GM18507 (cell line): ENCODE measurements at places on chromosomes 1 and 21.

DNA sequence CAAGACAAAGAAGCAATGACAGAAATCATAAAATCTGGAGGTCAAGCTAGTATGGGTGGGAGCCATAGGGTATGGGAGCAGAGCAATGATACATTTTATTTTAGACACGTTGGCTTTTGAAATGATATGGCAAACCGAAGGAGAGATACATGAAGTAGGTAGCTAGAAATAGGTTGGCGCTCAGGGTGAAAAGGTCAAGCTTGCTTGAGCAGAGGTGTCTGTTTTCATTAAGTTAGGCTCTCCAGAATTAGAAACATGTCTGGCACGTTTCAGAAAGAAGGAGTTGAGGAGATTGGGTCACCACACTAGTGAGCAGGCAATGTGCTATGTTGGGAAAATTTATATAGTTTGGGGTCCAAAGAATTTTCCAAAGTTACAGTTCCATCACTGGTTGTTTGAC, 151.4 kb downstream of the AMY1C start:
- DNase-seq, result no peak

- no peak for DNase-seq
Observed at GRCh38 chr21:41207401-41208375, 39.7 kb downstream of the BACE2 start.

GRCh38 chr1:224923726-224924125, 5.7 kb upstream of the DNAH14 start:
- no peak for DNase-seq

- no peak for DNase-seq
Observed at GRCh38 chr1:24113641-24114033, 1.7 kb upstream of the MYOM3 start.

- no peak for DNase-seq
Observed at GRCh38 chr1:193322211-193322610, 135.8 kb upstream of the B3GALT2 start.

- DNase-seq, result no peak
Observed at GRCh38 chr1:6118415-6118814, 61.7 kb downstream of the CHD5 start.

DNA sequence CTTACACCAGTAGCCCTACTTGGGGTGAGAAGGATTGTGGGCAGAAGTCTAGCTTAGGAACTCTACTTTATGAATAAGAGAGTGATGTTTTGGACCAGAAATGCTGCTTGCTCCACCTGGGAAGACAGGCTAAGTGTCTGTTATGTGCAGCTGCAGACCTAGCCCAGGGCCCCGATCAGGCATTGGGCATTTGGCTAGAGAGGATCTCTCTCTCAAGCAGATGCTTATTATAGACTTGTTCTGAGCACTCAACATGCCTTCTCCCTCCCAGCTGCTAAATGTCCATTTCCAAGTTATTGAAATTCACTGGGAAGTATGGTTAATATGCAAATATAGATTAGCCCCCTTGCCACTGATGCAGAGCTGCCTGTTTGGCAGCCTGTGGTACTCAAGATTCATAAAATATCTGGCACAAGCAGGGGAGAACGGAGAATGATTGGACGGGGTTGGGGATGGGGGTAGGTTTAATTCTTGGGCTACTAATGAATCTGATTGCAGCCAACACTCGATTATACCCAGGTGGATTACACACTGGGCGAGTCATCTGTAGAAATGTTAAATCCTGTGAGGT, 115.9 kb downstream of the KCND3 start:
- DNase-seq, result no peak

DNA sequence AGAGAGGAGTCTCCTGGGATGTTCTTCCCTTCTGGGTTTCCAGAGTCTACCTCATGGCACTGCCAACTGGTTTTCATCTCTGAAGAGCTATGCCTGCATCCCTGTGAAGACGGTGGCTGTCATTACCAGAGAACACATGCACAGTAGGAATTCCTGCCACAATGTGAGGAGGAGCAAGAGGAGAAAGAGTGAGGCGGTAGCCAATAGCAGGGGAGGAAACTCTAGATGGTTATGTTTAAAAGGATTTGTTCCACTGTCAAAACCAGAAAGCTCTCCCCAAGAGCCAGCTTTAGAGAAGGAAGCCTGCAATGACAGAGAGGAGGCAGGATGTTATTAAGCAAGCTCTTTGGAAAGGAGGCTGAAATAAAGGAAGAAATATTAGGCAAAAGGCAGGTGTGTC, 12.3 kb downstream of the LMX1A start:
- DNase-seq, result no peak

DNA sequence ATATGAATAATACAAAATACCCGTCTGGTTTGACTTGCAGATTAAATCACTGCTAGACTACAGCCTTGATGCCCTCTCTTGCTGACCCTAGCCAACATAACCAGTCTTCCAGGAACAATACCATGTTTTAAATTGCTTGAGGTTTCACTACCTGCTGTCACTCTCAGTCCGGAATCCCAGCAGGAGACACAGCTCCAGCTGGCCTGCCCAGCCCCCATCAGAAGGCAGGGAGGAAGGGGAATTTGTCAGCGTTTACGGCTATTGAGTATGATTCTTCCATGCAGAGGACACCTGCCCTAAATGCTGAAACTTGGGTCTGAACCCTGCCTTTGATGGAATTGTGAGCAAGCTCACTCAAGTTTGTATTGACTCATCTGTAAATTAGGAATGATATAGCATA, 33.0 kb downstream of the ZNF496 start:
- no peak for DNase-seq

GRCh38 chr1:38670544-38671122, 188.9 kb downstream of the RRAGC start:
- no peak for DNase-seq

DNA sequence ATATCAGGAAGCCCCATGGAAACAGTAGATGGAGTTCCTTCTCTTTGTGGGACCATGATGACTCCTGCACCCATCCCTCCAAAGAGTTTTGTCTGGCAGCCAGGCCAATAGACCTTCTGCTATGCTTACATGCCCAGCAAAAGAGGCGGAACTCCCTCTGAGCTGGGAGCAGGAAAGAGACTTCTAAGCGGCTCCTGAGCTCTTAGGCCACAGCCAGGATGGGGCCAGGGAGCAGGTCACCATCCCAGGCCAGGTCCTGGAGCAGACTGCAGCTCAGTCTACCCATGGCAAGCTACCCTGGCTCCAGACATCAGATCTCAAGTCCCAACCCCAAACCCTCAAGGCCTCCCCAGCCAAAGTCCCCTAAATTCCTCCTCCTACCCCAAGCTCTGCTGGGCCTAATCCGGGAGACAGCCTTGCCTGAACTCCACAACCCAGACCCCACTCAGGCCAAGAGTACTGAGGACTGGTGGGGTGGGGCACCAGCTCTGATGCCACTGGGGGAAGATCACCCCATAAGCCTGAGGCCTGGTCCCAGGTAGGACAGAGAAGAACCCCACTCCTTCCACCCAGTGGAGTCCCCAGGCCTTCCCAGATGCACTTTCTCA, 387.9 kb downstream of the MATN1 start:
- DNase-seq, result no peak
